ENCODE measurements at places on chromosomes 6 and 20.

DNA sequence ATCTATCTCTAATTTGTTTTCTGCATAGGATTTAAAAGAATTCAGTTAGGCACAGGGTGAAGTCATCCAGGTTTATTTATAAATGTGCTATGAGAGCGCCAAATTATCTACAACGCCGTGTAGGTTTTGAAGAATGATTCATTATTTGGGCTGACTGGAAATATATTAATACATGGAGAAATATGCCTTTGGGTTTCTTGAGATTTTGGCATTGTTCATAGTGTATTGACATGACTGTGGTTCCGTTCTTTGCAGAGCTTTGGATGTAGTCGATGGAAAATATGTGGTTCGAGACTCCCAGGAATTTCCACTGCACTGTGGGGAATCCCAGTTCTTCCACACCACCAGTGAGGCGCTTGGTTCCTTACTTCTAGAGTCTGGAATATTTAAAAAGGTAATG lies 90.9 kb downstream of the CRYBG1 start:
- no peak overlapping the region for H3K27ac ChIP-seq
- no peaks in the 10 kb centered on the region for H3K36me3 ChIP-seq
- DNase-seq: no peak
- H3K4me3 ChIP-seq: no peak overlapping the region
- H3K27me3 ChIP-seq: peaks cover 38% of the 10 kb centered on the region

DNA sequence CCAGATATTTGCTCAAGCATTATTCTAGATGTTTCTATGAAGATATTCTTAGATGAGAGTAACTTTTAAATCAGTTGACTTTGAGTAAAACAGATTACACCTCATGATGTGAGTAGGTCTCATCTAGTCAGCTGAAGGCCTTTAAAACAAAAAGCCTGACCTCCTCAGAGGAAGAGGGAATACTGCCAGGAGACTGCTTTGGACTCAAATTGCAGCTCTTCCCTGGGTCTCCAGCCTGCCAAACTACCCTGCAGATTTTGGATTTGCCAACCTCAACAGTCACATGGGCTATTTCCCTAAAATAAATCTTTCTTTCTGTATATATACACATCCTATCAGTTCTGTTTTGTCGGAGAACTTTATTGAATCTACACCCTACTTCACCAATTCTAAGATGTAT lies 182.5 kb upstream of the TENT5A start:
- no peak for DNase-seq
- H3K4me3 ChIP-seq: no peak overlapping the region
- H3K4me1 ChIP-seq: no peaks in the 10 kb centered on the region
- H3K36me3 ChIP-seq: no peaks in the 10 kb centered on the region

- H3K4me3 ChIP-seq: no peak overlapping the region
- peaks cover 49% of the 10 kb centered on the region for H3K36me3 ChIP-seq
- H3K27ac ChIP-seq: no peak overlapping the region
- no peak for DNase-seq
- H3K4me1 ChIP-seq: peaks cover 26% of the 10 kb centered on the region
Observed at GRCh38 chr20:33671573-33672288, 2.5 kb downstream of the NECAB3 start.

GRCh38 chr6:90362318-90362717 lies 65.7 kb upstream of the BACH2 start:
- no peak for DNase-seq
- H3K27me3 ChIP-seq: no peaks in the 10 kb centered on the region
- H3K4me1 ChIP-seq: peaks cover 11% of the 10 kb centered on the region

- no peaks in the 10 kb centered on the region for H3K36me3 ChIP-seq
Observed at GRCh38 chr6:95094751-95095663, 482.3 kb upstream of the MANEA start.

DNA sequence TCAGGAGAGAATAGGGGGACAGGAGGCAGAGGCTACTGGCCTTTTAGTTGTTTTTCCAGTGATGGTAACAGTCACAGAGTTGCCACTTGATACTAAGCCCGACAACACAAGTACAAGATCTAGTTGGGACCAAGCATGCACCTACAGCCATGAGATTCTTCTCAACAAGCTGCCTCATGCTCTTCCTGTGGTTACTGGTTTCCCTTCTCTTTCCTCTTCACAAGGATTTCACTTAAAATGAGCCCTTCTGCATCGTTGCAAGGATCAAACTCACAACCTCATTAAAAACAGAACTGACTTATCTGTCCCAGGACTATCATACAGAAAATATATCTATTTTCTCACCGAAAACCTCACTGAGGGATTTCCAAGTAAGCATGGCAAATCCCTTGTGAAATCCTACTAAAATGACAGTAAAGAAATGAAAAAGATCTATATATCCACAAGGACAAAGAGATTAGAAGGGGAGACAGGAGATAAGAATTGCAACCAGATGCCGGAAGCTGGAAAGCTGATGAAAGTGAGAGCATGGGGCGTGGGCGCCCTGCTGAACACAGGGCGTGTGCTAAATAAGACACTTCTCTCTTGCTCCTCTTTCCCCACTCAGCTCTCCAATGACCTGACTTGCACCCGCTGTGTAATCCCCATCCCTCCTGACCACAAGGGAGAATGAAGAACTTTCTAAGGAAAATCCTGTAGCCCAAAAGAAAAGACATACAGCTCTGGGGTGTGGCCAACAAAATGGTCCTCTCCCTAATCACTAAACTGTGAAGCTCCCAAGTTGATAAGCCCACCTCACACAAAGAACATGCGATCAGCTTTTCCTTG lies 13.4 kb downstream of the MTFR2 start:
- H3K4me1 ChIP-seq: no peaks in the 10 kb centered on the region
- H3K36me3 ChIP-seq: peaks cover 50% of the 10 kb centered on the region
- H3K27me3 ChIP-seq: no peaks in the 10 kb centered on the region
- DNase-seq: no peak
- H3K27ac ChIP-seq: no peak overlapping the region

DNA sequence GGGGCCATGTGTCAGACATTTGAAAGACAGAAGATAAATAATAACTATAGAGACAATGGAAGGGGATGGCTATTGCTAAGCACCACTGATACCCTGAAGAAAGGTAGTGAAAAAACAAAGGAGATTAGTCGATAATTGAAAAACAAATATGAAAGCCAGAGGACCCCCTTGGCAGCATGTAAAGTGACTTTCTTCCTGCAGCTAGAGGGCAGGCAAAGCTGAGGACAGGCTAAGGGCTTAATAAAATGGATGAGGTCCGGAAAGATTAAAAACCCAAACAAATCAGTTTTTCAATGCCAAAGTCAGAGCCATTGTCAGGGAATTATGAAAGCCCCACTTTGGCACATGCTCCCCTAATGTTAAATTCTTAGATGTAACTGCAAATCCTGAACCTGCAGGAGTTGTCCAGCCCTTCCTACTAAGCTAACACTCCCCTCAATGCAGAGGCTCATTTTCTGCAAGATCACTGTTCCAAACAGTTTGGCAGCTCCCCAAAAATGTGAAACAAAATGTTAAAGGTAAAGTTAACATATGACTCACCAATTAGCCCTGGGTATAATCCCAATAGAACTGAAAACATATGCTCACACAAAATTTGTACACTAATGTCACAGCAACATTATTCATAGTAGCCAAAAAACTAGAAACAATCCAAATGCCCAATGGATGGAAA lies 1177.9 kb downstream of the GRIK2 start:
- H3K36me3 ChIP-seq: no peaks in the 10 kb centered on the region
- H3K4me1 ChIP-seq: no peaks in the 10 kb centered on the region
- DNase-seq: no peak
- no peaks in the 10 kb centered on the region for H3K27me3 ChIP-seq
- no peak overlapping the region for H3K27ac ChIP-seq
- H3K4me3 ChIP-seq: no peak overlapping the region

DNA sequence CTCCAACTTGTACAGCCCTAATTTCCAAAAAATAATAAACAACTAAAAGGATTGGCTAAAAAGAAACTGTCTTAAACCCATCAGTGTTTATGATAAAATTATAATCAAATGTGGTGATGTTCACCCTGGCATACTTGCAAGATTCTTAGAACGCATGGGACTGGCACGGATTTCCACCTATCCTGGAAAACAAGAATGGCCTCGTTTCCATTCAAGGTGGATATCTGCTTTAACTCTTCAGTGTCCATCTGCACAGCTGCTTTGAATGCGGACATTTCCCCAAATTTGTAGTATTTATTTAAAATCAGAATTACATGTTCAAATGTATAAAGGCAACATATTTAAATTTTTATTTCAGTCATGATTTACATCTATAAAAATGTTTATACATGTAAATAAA lies 4.2 kb downstream of the CNR1 start:
- DNase-seq: no peak
- peaks cover 6% of the 10 kb centered on the region for H3K27me3 ChIP-seq
- H3K4me3 ChIP-seq: no peak overlapping the region

DNA sequence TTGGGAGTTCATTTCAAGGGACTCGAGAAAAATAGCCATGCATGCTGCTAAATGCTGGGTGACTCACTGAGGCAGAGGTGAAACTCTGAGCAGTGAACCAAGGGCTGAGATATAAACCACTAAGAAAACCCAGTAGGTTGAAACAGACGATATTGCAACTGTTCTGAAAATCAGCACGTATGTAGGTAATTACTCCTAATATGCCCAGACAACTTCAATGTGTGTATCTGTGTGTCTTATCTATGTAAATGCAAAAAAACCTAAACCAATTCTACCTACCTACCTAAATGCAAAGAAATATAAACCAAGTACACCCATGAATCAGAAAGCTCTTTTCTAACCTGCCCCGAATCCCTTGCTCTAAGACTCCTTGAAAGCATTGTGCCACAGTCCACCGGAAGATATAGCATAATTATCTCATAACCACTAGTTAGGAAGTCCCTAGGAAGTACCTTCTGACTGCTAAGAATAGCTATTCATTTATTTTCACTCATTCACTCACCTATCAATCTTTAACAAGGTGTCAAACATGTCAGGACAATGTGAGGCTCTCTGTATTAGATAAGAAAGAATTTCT lies 458.7 kb upstream of the RUNX2 start:
- H3K36me3 ChIP-seq: no peaks in the 10 kb centered on the region
- H3K27ac ChIP-seq: no peak overlapping the region
- DNase-seq: no peak

DNA sequence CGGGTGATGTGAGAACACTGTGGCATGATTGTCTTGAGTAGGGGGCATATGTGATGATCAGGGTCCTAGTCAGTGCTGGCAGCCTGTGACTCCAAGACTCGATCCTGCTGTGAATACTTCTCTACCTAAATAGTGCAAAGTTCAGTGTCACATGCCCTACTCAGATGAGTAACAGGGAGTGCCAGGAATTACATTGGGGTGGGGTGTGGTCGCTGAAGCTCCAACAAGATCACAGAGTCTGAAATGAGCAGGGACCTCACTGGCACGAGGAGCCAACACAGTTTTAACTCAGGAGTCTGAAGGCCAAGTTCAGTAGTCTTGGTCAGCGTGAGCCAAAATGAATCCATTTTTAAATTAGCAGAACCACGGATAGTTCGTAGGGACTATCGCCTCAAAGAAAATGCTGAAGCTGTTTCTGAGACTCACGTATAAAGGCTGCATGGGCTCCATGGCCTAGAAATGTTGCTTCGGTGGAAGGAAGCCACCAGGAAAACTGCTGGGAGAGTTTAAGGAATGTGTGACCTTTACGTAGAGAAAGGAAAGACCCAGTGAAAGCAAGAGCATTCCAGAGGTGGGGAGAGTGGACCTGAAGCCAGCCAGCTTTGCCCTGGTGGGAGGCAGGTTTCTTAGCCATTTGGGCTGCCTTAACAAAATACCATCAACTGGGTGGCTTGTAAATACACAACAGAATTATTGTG lies 72.2 kb downstream of the RPP40 start:
- H3K4me3 ChIP-seq: no peak overlapping the region
- no peak for DNase-seq
- no peaks in the 10 kb centered on the region for H3K4me1 ChIP-seq
- no peaks in the 10 kb centered on the region for H3K27me3 ChIP-seq

DNA sequence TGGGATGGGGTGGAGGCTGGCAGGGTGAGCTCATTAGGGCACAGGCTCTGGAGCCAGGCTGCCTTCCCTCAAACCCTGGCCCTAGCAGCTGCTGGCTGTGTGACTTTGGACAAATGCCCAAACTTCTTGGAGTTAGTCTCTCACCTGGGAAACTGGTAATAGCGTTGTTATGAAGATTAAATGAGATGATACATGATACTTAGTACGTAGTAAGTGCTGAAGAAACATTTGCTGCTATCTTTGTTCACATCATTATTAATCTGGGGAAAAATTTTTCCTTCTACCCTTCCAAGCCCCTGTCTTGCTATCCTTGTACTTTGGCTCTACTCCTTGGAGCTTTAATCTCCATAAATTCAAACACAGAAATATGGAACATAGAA lies 22.3 kb upstream of the PPARD start:
- no peak overlapping the region for H3K4me3 ChIP-seq
- H3K27me3 ChIP-seq: no peaks in the 10 kb centered on the region
- no peak overlapping the region for H3K27ac ChIP-seq
- peaks cover 10% of the 10 kb centered on the region for H3K4me1 ChIP-seq
- no peak for DNase-seq

DNA sequence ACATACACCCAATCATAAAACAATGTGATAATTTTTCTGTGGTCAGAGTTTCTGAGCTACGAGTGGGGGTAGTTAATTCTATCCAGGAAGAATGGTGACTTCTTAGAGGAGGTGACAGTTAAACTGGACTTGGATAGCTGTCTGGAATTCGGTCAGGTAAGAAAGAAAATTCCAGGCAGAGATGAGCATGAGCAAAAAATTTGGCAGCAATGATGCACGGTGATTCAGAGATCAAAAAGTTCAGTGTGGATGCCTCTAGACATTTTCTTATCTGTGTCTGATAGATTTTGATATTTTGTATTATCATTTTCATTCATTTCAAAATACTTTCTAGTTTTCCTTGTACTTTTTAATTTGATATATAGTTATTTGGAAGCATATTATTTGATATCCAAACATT lies 12.0 kb downstream of the RAET1E start:
- H3K27me3 ChIP-seq: no peaks in the 10 kb centered on the region
- H3K4me1 ChIP-seq: no peaks in the 10 kb centered on the region
- no peak overlapping the region for H3K27ac ChIP-seq
- no peak overlapping the region for H3K4me3 ChIP-seq
- no peaks in the 10 kb centered on the region for H3K36me3 ChIP-seq

GRCh38 chr6:28875191-28875747 lies 48.5 kb downstream of the TRIM27 start:
- H3K27me3 ChIP-seq: no peaks in the 10 kb centered on the region
- H3K4me3 ChIP-seq: no peak overlapping the region
- H3K27ac ChIP-seq: no peak overlapping the region
- no peaks in the 10 kb centered on the region for H3K36me3 ChIP-seq

DNA sequence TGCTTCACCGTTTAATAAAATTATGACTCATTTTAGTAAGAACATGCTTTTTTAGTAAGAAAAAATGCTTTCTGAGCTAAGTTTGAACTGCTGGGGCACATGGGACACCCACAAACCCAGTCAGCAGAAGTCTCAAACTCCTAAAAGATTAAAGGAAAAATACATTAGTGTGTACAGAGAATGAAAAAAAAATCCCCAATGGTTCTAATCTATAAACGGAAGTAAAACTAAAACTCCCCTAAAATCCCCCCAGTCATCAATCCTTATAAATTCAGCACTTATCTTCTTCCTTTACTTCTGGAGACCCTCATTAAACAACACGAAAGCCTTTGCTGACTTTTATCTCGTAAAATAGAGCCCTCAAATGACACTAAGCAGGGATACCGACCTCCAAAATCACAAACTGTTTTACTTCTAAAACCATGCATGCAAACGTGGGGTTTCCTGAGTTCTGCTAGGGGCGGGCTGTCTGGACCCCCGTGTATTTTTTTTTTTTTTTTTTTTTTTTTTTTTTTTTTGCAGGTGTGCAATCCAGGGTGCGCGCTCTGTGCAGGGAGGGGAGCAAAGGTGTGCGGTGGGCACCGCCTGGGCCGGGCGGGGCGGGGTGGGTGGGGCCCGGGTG lies 1.1 kb upstream of the MYB start:
- peaks cover 63% of the 10 kb centered on the region for H3K27me3 ChIP-seq
- peaks cover 8% of the 10 kb centered on the region for H3K4me1 ChIP-seq
- peak; percentile 2 for DNase-seq
